ENCODE measurements at places on chromosomes 13 and 19.

DNA sequence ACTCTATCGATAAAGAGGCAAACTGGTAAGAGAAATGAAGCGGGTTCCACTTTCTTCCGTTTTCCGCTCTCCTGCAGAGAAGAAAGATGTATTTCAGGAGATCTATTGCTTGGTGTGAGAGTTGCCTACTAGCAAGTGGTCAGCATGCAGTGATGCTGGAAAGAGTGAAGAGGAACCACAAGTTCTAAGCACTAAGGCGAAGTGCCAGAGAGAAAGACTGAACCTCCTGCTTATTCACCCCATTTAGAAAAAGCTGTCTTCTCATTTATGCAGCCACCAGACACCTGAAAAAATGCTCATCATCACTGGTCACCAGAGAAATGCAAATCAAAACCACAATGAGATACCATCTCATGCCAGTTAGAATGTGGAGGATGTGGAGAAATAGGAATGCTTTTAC lies 78.7 kb upstream of the GPC6 start:
- DNase-seq: no peak

DNA sequence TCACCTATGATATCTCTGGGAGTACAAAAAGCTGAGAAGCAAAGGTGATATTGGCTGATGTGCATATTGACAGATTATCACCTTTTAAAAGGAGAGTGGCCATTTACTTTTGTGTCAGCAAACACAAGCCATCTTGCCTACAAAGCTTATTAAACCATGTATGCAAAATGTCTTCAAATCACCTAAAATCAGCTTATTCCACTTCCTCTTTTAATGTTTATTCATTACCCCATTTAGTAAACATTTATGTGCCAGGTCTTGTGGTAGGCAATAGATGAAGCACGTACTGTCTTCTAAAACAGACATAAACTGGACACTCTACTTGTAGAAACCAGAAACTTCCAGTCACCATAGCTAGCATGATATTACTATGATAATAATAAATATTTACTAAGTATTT lies 354.6 kb downstream of the RBM26 start:
- no peak for DNase-seq

DNA sequence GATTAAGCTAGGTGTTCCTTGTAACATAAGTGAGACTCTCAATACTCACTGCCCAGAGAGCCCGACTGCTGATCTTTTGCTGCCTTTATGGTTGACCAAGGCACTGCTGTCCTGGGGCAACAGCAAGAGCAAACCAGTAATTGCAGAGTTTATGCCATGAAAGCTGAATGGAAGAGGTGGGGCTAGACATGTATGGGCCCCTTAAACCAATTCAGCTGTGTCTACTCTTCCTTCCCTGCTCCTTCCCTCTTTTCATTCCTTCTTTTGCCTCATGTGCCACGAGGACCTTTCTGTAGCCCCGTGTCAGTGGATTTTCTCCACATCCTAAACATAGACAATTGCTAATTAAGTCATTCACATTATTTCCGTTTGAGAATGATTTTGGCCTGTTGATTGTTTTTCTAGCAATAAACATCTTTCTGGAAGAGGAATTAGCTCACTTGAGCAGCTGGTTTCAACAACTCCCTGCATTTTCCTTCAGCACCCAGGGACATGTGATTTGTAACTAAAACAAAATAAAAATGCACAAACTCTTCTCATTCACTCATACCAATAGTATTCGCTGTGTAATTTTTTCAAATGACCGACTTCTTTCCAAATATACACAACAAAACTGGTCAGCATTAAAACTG lies 40.5 kb downstream of the RAP2A start:
- DNase-seq: no peak

GRCh38 chr13:57633950-57634838 lies 2.6 kb downstream of the PCDH17 start:
- no peak for DNase-seq

GRCh38 chr13:43319617-43320444 lies 296.4 kb downstream of the DNAJC15 start:
- DNase-seq: no peak

DNA sequence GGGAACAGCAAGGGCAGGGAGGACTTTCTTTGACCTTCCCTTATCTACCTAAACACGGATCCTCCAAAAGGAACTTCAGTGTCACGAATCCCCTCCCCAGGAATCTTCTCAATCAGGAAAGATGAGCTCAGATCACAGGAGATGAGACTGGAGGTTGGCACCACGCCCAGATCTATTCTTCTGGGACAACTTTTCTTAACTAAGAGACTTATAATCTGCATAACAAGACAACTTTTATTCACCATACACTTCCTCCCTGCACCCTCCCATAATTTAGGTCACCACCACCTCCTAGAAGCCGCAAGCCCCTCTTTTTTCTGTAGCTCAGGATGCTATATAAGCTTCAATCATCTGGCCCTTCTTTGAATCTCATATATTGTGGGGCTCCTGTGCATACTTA lies 19.2 kb upstream of the AKT2 start:
- no peak for DNase-seq

GRCh38 chr13:112744168-112745021 lies 54.6 kb downstream of the ATP11A start:
- no peak for DNase-seq

DNA sequence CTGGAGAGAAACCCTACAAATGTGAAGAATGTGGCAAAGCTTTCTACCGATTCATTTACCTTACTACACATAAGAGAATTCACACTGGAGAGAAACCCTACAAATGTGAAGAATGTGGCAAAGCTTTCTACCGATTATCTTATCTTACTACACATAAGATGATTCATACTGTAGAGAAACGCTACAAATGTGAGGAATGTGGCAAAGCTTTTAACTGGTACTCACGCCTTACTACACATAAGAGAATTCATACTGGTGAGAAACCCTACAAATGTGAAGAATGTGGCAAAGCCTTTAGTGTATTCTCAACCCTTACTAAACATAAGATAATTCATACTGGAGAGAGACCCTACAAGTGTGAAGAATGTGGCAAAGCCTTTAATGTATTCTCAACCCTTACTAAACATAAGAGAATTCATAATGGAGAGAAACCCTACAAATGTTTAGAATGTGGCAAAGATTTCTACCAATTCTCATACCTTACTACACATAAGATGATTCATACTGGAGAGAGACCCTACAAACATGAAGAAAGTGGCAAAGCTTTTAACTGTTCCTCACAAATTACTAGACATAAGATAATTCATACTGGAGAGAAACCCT lies 12.9 kb upstream of the ZNF493 start:
- no peak for DNase-seq

GRCh38 chr19:18480006-18480691 lies 41.7 kb downstream of the ELL start:
- no peak for DNase-seq

GRCh38 chr19:50482271-50482855 lies 5.7 kb upstream of the GARIN5A start:
- DNase-seq: no peak

GRCh38 chr19:13827656-13828055 lies 32.4 kb downstream of the ZSWIM4 start:
- no peak for DNase-seq

DNA sequence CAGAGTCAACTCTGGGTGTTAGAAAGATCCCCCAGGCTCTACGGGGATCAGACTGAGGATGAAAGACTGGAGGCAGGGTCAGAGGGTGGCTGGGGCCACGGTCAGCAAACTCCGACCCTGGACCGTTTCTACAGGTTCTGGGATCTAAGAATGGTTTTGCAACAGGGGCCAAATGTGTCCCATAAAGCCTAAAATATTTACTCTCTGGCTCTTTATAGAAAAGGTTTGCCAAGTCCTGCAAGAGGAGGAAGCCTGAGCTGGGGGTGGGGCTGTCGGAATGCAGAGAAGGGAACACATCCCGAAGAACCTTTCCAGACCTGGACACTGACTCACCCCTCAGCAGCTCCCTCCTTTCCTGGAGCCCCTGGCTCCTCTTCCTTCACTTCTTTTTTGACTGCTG lies 20.7 kb downstream of the LIG1 start:
- DNase-seq: no peak

- no peak for DNase-seq
Measured at GRCh38 chr19:44807162-44807561, 1.7 kb upstream of the BCAM start.

DNA sequence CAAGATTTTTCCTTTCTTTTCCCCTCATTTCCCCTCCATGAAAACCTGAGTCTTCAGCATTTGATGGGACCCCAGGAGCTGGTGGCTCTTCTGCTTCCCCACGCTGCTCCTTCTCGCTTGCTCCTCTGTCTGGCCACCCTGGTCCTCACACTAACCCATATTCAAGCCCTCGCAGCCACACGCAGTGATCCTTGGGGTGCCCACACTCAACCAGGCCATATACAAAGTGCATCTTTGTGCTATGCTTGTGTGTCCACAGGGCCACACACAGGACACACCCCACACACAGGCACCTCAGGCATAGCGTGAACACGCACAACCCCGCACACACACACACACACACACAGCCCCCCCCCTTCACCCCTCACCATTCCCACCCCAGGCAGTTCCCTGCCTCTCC lies 132.1 kb downstream of the URI1 start:
- no peak for DNase-seq

- no peak for DNase-seq
Measured at GRCh38 chr13:113267642-113268405, 29.2 kb upstream of the LAMP1 start.

GRCh38 chr19:39299404-39299803 lies 3.2 kb downstream of the IFNL1 start:
- DNase-seq: no peak

DNA sequence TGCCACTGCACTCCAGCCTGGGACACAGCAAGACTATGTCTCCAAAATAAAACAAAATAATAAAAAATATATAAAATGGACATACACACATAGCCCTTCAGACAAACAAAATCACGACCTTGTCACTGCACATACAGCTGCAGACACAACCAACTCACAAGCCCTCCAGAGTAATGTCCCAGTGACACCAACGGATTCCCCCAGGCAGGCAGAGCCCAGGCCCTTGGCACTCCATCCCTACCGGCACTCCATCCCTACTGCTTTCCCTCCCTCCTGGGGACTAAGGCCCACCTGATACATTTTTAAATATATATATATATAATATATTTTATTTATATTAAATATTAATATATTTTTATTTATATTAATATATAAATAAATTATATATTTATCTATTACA lies 18.5 kb downstream of the ZNF101 start:
- no peak for DNase-seq

GRCh38 chr13:112761701-112762689 lies 72.2 kb downstream of the ATP11A start:
- no peak for DNase-seq

- DNase-seq: no peak
Measured at GRCh38 chr13:30624630-30625029, 6.9 kb downstream of the USPL1 start.

DNA sequence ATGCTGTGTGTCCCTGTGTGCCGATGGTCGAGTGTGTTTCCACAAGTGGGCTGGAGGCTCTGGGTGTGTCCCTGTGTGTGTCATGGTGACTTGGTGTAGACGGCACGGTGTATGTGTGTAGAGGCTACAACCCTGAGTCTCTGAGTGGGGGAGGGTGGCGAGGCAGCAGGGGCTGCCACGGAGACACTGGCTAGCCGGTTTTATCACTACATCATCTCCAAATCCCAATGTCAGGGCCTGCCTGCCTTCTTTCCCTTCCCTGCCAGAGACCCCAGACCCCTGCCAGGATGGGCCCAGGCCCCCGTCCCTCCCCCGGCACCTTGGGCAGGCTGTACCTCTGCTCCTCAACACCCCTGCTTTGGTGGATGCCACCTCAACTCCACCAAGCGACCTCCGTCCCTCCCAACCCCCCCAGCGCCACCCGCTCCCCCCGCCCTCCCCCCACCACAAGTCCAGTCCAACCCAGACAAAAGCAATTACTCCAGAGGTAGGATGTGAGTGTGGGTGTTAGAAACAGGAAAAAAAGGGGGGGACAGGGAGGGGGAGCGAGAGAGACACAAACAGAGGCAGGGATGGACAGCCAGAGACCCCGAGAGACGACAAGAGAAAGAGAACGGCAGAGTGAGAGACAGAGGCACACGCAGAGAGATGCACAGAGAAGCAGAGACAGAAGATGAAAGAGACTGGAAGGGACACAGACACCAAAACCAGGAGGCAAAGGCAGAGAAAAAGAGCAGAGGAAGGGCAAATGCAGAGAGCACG lies 21.6 kb upstream of the POU2F2 start:
- DNase-seq: no peak

GRCh38 chr13:90187478-90188350 lies 1159.8 kb upstream of the MIR17HG start:
- no peak for DNase-seq

DNA sequence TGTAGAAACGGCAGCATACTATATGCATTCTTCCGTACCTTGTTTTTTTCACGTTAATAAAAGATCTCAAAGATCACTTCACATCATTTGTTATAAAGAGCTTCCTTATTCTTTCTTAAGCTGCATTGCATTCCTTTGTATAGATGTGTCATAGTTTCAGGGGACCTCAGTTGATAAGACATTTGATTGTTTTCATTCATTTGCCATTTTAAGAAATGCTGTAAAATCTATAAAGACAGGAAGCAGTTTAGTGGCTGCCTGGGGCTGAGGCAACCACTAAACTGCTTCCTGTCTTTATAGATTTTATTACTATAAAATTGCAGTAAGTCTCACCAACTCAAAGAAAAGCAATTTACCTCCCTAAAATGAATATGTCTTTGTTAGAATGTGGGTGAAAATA lies 59.4 kb downstream of the ZDHHC20 start:
- DNase-seq: no peak

- DNase-seq: no peak
Measured at GRCh38 chr13:114151565-114152284, 19.3 kb upstream of the RASA3 start.

DNA sequence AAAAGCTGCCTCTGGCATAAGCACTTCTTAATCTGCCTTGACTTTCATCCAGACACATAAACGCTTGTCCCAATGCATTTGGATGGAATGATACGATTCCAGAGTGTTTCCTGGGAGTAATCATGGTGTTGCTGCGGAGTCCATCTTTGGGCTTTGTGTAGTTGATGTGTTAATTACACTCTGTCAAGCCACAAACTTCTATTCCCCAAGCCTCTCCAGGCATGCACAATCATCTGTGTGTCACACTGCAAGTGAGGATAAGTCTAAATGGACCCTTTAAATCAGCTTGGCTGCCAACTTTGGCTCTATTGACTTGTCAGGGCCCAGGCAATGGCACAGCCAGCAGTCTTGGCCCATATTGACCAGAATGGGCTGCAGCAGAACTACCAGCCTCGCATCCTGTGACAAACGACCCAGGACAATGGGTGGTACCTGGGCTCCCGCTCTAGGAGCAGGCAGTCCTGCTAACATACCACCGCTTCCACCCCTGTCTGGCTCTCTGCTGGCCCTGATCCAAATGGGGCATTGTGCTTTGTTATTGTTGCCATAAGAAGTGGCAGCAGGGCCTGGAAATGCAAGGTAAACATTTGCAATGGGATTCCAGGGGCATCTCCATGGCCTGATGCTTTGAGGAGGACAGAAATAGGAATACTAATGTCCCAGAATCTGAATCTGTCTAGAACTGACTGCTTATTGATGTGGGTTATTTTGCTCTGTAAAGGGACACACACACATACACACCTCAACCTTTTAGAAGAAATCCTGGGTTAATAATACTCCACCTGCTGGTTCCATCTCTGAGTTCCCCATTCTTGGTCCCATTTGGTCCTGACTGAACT lies 127.2 kb downstream of the DNAJC15 start:
- no peak for DNase-seq
